ENCODE measurements at places on chromosomes 12 and 14.

DNA sequence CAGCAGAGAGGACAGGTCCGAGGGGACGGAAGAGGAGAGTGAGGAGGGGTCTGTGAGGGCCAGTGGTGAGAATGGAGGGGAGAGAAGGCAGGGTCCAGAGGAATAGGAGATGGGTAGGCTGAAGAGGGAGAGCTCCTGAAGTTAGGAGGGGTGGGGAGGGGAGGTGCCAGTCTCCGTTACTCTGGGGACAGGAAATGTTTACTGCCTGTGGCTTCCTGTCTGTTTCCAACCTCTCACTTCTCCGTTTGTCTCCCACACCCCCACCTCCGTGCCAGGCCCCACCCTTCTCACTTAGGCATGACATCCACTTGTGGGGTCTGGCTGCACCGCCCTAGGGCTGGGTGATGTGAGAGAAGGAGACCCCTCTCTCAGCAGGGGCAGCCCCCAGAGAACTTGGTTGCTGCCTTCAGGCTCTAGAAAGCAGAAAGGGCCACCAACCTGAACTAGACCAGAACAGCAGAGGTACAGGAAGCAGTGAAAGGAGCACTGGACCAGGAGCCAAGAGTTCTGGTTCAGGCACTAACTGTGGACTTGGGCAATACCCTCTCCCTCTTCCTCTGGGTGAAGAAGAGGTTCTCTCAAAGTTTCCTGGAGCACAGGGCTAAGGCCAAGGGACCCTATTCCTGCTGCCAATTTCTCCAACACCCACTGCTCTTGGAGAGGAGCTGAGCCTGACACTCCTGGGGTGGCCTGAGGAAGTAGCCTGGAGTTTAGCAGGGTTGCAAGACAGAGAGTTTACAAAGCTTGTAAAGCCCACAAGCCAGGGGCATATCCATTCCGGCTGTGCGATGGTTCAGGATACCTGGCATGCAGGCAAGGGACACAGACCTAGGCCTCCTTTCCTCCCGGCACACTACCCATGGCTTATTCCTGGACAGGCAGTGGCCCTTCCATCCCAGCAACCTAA, 5.5 kb downstream of the ITGA5 start:
- no peak for DNase-seq

GRCh38 chr12:12024911-12025682, 45.6 kb upstream of the BCL2L14 start:
- no peak for DNase-seq

DNA sequence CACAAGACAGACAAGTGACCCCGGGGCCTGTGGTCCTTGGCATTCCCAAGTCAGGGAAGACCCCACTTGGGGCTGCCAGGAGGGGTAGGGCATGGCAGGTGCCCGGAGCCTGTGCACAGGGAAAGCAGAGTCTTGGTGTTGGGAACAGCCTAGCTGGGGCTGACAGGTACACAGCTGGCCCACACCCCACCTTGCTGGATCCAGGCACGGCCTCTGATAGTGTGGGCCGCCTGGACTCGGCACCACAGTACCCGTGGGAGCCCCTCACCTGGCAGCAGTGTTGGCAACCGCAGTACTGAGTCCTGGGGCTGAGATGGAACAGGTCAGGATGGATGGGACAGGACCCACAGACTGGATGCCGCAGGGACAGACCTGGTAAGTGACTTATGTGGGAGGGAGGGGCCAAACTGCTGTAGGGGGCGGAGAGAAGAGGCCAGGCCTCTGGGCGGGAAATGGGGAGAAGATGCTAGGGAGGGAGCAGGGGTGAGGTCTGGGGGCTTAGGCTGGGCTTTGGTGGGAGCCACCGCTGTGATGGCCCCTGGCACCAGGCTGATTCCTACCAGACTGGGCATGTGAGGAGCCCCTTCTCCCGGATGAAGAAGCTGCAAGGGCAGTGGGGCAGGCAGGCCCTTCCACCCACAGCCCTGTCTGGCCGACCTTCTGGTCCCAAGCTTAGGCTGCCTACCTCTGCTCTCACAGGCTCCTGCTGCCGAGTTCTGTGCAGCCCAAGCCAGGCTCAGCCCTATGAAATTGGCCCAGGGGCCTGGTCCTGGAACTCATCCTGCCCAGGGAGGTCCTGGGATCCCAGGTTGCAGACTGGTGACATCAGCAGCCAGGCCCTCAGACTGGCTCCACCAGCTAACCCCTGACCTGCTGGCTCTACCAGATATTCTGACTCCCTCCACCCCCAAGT, at the start of gene TGM1:
Gene TGM1, minus strand, starts transcription at position 357 of the 913 bp plus-strand sequence. CDS start 825 bp downstream, outside the sequence.
- DNase-seq = no peak

GRCh38 chr14:43503508-43503907, 1003.6 kb downstream of the FSCB start:
- DNase-seq = no peak

DNA sequence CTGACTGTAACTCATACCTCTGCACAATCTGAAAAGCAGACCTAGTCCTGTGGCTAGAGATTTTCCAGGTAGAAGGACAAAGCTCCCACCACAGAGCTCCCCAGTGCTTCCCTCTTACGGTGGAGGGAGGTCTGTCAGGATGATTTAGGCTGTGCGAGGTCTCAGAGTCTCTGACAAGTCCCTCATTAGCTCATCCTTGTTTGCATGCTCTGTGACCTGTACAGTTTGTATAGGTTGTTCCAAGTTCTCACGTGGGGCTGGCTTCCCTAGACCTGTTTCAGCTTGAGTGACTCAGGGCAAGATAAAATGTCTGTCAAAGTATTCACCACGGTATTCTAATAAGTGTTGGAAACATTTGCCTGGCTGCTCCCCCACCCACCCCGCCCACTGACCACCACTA, 34.8 kb downstream of the ASCL1 start:
- no peak for DNase-seq

- DNase-seq = no peak
Observed at GRCh38 chr14:99134516-99135046, 137.4 kb downstream of the BCL11B start.

DNA sequence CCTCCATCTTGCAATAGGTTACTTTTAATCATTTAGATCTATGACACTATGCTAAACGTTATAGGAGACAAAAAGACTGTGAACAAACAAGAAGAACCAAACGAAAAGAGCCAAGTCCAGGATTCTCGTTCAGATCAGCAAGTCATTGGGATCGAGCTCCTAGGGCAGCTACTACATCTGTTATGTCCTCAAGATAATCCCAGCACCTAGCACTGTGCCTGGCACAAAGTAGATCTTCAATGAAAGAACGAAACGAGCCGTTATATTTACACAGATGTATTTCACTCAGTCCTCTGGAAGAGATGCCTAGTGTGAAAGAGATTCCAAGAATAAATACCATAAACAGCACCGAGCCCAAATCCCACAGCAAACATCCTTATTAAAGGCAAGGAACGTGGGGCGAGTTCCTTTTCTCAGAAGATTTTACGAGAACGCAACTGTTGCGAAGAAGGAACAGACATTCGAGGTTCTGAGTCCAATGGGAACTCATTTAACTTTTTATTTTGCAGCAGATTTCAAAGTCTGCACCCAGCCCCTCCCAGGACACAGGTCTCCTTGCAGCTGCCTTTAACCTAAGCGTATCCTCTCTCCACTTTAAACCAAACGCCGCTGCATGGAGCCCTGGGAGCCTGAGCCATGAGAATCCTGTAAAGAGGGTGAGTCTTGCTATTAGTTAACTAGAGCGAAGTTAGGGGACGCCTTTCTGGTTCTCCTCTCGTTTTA, 544 bp upstream of the TDP1 start:
- DNase-seq = no peak

GRCh38 chr14:87999277-87999676, 5.7 kb upstream of the GPR65 start:
- no peak for DNase-seq

- no peak for DNase-seq
Observed at GRCh38 chr14:54512393-54512792, 2.7 kb downstream of the CGRRF1 start.

DNA sequence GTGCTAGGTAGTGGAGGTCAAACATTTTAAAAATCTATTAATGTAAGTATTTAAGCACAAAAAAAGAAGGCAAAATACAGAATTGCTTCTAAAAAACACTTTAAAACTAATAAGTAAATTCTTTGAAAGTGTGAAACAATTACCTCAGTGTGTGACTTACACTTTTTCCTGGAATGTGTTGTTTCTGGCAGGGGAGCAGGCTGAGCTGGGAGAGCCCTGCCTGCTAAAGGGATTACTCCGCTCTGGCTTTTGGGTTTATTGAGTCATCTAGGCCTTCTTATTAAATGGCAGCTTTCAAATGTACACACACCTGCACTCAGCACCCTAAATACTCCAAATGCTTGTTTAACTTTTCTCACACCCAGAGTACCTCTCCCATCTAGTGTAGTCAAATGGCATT, 279.8 kb downstream of the AKAP6 start:
- no peak for DNase-seq

- no peak for DNase-seq
Observed at GRCh38 chr14:65703996-65704395, 291.5 kb downstream of the FUT8 start.

DNA sequence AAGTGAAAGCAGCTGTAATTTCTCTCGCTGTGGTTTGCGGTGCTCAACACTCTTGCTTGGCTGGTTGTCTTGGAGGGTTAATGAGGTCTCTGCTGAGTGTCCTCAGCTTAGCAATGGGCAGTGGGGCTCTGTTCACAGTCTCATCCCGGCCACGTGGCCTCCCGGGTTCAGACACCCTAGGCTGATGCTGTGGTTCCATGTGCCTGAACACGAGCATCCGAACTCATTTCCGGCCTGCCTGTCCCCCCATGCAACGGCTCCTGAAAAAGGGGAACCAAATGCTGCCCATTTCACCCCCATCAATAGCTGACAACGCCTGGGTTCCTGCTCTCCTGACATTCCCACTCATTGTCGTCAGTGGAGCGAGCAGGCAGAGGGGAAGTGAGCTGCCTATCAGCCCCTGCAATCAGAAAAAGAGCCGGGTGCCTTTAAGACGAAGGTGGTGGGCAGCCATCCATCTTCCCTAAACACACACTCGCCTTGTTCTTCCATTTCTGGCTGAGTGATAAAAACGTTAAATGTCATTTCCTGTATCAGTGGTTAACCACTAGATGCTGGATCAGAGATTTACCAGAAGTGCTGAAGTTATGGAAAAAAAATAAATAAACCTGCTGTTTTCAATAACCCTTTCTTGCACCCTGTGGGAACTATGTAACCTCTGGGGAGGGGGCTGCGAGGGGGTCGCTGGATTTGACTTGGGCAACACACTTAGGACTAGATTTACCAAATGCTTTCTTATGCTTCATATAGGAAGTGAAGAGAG, 60.3 kb upstream of the BCL2L14 start:
- DNase-seq = no peak

- DNase-seq = no peak
Observed at GRCh38 chr12:66775871-66776270, 97.0 kb upstream of the GRIP1 start.

- DNase-seq = peak; percentile 73
Observed at GRCh38 chr14:88323523-88324199, 592 bp upstream of the KCNK10 start.

DNA sequence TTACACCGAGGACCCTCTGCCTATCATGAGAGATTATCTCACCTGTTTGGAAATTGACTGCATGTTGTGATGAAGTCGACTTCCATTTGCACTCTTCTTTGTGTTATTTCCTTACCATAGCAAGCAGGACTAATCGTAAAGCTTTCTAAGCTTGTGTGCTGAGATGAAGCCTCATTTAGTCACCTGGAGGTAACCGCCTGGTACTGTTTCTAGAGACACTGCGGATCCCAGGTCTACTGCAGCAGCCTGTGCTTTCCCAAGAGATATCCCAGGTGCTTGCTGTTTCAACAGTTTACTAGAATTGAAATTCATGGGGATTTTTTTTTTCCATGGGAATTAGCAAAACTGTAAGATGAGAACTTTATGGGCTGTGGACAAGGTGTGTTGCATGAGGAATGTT, 131.8 kb downstream of the PTPRR start:
- DNase-seq = no peak

- no peak for DNase-seq
Observed at GRCh38 chr12:24754690-24755638, 193.9 kb downstream of the BCAT1 start.

DNA sequence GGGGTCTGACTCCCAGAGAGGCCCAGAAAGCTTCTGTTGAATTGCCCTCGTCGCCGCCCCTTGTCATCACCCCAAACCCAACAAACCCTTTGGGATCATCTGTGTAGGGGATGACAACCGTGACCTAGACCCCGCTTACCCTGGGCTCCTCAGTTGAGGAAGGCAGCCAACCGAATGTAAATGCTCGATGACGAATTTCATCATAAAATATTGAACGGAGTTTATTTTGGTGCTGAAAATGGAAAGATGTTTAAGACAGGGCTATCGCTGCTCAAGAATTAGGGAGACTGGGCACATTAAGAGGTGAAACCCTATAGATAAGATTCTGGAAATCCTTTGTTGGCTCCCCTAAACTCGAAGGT, 512 bp downstream of the ACTR10 start:
- DNase-seq = peak; percentile 2

DNA sequence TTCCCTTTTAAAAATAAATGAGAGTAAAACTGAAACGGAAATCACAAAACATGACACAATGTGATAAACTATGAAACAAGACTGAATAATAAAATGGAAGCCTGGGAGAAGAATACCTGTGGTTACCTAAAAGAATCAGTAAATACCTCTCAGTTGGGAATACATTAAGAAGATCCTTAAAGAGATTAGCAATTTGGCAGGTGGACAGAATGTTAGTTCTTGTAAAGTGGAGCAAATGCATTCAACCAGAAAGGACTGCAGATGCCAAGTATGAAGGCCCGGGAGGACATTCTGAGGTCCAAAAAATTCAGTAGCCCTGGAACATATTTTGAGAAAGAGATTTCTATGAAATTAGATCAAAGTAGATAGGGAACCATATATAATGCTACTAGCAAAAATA, 861.3 kb upstream of the SEL1L start:
- no peak for DNase-seq
